NCI-H748 treated with DMSO at 0.1 percent for 48 hours (cell line): ENCODE measurements at places on chromosomes 4 and X.

DNA sequence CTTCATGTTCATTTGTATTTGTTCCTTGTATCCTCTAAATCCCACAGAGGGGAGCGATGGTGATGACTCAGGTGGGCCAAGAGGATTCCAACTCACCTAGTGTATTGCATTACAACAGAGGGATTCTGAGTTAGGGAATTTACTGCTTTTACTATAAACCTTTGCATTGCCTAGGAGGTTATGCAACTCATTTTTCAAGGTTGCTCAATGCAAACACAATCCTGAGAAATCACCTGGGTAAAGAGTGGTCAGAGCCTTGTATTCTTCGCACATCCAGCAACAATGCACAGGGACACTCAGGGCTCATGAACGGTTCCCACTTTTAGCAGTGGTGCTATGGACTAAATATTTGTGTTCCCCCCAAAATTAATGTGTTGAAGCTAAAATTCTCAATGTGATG, 28.6 kb upstream of the LSM6 start:
- no peak for DNase-seq

DNA sequence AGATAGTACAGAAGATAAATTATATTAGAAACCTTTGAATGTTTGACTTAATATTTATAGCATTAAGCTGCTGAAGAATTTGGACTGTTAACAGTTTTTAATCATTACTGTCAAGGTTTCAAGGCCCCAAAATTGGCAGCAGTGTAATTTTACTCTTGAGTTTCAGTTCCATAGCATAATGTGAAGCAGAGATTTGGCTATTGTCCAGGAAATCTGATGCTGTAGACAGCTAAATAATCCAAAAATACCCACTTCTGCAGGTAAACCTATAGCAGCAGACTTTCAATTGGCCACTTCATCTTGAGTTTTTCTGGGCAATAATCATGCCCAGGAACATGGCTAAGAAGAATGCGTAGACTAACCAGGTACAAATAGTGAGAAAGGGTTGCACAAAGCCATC, 85.0 kb downstream of the RCHY1 start:
- no peak for DNase-seq

GRCh38 chrX:79368441-79368840, 1.3 kb upstream of the ITM2A start:
- DNase-seq = no peak

GRCh38 chr4:162151386-162151785, 12.4 kb downstream of the FSTL5 start:
- no peak for DNase-seq

DNA sequence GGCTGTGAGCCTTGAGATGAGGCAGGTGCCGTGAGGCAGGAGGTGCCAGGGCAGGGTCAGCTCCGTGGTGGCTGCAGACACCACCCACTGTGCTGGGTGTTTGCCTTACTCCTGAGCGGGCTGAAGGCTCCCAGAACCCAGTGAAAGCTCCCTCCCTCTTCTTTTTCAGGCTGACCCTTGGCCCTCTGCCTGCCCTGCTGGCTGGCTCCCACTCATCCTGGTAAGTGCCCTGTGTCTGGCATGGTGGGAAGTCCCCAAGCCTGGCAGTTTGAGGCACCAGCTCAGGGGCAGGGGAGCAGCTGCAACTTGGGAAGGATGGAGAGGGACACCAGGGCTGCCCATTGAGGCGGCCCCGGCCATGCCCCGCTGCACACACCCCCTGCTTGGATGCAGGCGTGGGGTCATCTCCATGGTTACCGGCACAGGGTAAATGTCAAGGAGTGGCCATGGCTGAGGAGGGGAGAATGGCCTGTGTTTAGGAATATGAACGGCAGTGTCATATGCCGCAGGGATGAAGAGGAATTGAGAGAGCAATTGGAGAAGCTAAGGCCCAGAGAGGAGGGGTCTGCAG, 16.8 kb downstream of the SH3BP2 start:
- DNase-seq = no peak

- DNase-seq = no peak
Measured at GRCh38 chr4:121129606-121130325, 34.4 kb downstream of the TNIP3 start.

- no peak for DNase-seq
Measured at GRCh38 chr4:41362621-41363383, 106.1 kb downstream of the UCHL1 start.

- DNase-seq = no peak
Measured at GRCh38 chr4:109816082-109816442, 500 bp downstream of the GAR1 start.

DNA sequence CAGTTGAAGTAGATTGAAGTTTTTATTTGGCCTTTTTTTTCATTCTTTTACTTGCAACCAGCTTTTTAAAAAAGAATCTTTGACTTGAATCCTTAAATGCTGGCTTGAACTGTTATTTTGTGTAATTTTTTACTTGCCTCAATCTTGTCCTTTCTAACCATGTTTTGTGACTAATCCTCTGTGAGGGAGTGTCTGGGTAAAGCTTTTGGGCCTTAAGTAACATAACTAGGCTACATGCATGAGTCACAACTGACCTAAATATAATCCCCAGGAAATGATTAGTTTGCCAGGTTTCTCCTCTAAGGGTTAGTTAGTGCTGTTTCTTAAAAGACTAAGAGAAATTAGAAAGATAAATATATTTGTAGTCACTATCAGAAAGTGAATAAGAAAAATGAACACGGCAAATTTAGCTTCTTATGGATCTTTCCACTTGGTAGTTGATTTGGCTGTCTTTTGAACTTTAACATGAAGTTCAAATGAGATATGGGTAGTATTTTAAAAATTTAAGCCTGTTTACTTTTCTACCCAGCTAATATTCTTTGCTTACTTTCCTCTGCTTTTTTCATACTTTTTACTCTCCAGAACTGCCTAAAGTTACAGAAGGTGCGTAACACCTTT, 13.0 kb downstream of the EXOC1 start:
- no peak for DNase-seq

DNA sequence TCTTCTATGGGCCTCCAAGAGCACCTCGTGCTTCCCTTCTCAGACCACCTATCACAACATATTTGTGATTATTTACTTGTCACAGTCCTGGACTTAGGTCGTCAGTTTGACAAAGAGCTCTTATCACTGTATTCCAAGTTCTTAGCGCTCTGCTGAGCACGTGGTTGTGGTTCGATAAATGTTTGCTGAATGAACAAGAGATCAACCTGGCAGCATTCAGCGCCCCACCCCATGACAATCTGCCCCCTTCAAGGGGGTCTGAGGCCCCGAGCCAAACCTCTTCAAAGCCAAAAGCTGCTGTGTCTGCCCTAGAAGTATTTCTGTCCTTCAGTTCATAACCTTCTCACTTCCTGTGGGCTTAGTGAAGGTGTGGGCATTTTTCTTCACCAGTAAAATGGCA, 15.0 kb downstream of the RPS4X start:
- no peak for DNase-seq

GRCh38 chr4:67019686-67020437, 525.4 kb downstream of the CENPC start:
- no peak for DNase-seq

DNA sequence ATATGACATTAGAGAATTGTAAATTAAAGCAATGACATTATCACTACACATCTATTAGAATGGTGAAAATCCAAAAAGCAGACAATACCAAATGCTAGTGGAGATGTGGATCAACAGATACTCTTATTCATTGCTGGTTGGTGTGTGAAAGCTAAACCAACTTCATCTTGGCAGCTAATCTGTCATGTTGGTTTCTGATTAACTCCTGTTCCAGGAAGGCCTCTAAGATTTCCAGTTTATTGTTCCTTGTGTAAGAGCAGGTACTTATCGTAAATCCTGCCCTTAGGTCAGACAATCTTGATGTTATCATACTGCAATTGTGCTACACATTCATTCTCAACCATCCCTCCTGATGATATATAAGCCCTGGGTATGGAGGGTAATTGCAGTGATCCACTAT, 809.0 kb upstream of the DIAPH2 start:
- no peak for DNase-seq

DNA sequence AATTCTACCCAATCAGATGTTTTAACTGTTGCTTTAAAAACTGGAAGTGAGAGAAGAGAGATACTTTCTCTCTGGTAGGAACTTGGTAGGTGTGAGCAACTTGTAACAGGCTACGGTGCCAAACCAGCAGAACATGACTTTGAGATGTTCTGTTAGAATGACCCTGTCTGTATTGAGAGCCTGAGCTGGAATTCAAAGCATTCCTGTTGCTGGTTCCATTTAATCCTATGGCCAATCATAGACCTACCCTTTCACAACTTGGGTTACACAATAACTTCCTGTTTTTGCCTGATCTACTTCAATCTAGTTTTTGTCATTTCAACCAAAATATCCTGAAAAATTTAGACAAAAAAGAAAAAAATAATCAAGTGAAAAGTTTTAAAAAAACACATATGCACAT, 1.7 kb upstream of the PRRG1 start:
- DNase-seq = no peak

DNA sequence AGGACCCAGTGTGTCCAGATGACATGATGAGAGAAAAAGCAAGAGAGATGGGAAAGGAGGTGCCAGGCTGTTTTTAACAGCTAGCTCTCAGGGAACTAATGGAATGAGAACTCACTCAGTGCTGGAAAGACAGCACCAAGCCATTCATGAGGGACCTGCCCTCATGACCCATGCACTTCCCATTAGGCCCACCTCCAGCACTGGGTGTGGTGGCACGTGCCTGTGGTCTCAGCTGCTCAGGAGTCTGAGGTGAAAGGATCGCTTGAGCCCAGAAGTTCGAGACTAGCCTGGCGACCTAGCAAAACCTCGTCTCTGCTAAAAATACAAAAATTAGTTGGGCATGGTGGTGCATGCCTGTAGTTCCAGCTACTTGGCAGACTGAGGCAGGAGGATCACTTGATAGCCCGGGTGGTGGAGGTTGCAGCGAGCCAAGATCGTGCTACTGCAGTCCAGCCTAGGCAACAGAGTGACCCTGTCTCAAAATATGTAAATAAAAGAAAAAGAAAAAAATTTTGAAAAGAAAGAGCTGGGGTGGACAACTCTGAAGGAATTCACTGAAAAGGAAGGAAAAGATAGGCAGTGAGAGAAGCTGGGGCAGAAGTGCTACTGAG, 50.9 kb downstream of the FAM193A start:
- no peak for DNase-seq

GRCh38 chrX:20116577-20117240, at the start of gene MAP7D2:
MAP7D2 (minus strand) TSS chrX:20116907; CDS start chrX:20116879, 28 bp downstream.
- DNase-seq = no peak

- DNase-seq = no peak
Measured at GRCh38 chr4:127732623-127733328, 2.6 kb downstream of the SLC25A31 start.

- no peak for DNase-seq
Measured at GRCh38 chrX:115584696-115585095, 23.7 kb downstream of the PLS3 start.

GRCh38 chr4:182504463-182504862, 261.3 kb downstream of the TENM3 start:
- DNase-seq = no peak

DNA sequence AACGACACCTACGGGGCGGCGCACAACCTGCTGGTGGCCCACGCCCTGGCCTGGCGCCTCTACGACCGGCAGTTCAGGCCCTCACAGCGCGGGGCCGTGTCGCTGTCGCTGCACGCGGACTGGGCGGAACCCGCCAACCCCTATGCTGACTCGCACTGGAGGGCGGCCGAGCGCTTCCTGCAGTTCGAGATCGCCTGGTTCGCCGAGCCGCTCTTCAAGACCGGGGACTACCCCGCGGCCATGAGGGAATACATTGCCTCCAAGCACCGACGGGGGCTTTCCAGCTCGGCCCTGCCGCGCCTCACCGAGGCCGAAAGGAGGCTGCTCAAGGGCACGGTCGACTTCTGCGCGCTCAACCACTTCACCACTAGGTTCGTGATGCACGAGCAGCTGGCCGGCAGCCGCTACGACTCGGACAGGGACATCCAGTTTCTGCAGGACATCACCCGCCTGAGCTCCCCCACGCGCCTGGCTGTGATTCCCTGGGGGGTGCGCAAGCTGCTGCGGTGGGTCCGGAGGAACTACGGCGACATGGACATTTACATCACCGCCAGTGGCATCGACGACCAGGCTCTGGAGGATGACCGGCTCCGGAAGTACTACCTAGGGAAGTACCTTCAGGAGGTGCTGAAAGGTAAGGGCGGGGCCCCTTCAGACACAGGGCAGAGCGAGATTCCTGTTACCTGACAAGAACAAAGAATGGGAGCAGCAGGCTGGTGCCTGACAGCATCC, 11.7 kb downstream of the RPL9 start:
- DNase-seq = peak; percentile 7

GRCh38 chr4:88672987-88673386, 24.6 kb downstream of the NAP1L5 start:
- peak; percentile 11 for DNase-seq

DNA sequence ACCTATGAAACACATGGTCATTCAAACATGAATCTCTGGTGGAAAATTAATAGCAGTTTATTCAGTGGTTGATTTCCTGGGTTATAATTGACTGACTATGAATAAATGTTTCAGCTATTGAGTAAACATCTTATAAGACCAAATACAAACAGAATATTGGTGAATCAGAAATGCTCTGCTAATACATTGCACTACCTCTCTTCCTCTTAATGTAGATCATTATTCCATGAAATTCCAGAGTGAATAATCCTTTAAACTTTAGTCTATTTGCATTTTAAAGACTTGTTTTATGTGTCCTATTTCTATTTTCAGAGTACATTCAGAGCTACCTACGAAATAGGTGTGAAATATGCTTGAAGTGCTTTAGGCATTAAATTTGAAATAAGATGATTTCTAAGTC, 715.4 kb downstream of the ADGRL3 start:
- DNase-seq = no peak

GRCh38 chrX:68415316-68415715, 18.0 kb downstream of the OPHN1 start:
- DNase-seq = no peak

DNA sequence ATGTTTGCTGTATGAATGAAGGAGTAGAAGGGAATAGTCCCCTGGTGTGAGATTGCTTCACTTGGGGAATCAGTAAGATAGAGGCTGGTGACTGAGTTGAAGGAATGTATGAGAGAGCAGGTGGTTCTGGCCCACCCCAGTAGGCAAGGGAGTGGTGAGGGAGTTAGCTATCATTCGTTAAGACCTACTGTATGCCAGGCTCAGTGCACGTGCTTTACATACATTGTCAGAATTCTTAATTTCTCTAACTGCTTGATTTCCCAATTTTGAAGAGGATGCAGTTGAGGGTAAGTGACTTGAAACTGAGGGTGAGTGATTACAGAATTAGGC, 700 bp downstream of the VMA21 start:
- DNase-seq = no peak

DNA sequence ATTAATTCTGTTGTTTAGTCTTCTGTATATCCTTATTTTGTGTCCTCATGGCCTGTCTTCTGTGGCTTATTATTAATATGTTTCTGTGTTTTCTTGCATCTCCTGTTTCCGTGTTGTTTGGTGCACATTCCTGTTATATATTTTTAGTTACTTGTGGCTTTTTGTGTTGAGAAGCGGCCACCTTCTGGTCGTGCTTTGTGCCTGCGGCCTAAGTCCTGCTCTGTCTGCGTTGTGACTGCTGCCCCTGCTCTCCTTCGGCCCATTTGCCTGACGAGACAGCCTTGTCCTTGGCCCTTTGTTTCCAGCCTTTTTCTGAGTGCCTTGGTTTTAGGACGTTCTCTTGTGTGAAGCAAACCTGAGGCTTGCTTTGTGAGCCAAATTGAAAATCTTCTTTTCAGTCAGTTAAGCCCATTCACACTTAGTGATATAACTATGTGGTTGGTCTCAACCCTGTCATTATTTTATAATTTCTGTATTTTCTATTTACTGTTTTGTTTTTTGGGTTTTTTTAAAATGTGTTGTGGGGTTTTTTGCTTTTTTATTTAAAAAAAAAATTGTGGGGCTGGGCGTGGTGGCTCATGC, 43.8 kb downstream of the TNIP2 start:
- DNase-seq = no peak

GRCh38 chr4:26074712-26075430, 160.9 kb downstream of the SMIM20 start:
- DNase-seq = no peak

GRCh38 chr4:38241541-38241940, 281.3 kb downstream of the PTTG2 start:
- no peak for DNase-seq
